ENCODE measurements at places on chromosomes 2 and 18.

GRCh38 chr2:222281506-222281905 is 17.3 kb downstream of the PAX3 start:
- no peak for DNase-seq

DNA sequence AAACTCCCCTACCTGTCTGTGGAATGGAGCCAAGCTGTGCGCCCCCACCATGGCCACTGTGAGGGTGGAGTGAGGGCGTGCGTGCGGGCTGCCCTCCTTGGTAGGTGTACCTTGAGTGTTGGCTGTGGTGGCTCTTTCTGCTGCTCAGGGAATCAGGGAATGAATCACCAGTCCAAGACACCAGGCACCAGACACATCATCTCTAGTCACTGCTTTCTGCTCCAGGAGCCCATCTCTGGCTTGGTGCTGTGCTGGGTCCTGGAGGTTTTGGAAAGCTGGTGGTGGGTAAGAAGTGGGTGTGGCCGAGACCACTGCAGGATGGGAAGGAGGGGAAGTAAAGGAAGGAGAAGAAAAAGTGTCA is 209.9 kb downstream of the SEPTIN10 start:
- DNase-seq, result no peak

- DNase-seq, result no peak
These were observed 300.0 kb upstream of the SMIM21 start for GRCh38 chr18:75727456-75727855.

- no peak for DNase-seq
These were observed 37.3 kb downstream of the TMEM177 start for GRCh38 chr2:119716284-119716672.

- DNase-seq, result no peak
These were observed 97.5 kb upstream of the CD302 start for GRCh38 chr2:159895258-159896065.

DNA sequence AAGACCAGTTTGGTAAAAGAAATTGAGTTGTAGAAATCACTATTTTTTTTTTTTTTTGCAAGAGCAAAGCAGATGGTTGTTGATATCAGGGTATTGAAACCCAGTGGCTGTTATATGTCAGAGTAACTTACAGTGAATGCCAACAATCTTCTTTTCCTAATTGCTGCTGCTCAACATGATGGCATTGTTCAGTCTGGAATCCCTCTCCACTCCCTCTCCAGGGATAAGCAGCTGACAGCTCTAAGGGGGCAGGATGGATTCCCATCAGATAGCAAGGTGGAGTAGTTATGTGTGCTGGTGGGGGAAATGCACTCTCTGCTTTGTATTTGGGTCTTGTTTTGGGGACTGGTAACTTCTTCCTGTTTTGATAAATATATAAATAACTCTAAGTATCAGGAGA is 200.0 kb downstream of the PIK3C3 start:
- DNase-seq, result no peak

GRCh38 chr2:71661782-71662181 is 208.4 kb downstream of the DYSF start:
- no peak for DNase-seq

GRCh38 chr18:63961435-63961980 is 8.4 kb upstream of the SERPINB8 start:
- no peak for DNase-seq

DNA sequence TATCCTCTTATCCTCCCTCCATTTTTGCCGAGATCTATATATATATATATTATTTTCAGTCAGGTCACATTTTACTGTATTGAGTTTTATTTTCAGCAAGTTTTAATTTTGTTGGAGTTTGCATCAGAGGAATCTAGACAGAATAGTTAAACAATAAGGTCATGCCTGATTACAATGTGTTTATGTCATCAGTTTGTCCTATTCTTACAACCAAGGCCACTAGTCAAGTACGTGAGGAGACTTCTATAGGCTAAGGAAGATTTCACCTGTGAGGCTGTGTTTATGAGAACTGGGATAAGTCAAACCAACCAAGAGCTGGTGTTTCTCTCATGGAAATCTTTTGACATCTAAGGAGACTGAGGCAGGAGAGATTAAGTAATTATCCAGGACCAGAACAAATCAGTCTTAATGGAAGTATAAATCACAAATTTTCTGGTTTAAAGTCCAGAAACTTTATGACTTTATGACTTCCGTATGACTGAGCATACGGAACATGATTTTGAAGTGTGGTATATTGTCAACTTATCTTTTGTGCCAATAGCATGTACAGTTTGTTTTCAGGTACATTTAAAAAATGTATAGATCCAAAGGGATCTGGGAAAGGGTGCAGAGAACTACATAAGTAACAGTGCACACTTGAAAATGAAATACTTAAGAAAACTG is 100.0 kb upstream of the DTNA start:
- DNase-seq, result no peak

- DNase-seq, result no peak
These were observed 752 bp upstream of the CYTIP start for GRCh38 chr2:157444641-157445040.

DNA sequence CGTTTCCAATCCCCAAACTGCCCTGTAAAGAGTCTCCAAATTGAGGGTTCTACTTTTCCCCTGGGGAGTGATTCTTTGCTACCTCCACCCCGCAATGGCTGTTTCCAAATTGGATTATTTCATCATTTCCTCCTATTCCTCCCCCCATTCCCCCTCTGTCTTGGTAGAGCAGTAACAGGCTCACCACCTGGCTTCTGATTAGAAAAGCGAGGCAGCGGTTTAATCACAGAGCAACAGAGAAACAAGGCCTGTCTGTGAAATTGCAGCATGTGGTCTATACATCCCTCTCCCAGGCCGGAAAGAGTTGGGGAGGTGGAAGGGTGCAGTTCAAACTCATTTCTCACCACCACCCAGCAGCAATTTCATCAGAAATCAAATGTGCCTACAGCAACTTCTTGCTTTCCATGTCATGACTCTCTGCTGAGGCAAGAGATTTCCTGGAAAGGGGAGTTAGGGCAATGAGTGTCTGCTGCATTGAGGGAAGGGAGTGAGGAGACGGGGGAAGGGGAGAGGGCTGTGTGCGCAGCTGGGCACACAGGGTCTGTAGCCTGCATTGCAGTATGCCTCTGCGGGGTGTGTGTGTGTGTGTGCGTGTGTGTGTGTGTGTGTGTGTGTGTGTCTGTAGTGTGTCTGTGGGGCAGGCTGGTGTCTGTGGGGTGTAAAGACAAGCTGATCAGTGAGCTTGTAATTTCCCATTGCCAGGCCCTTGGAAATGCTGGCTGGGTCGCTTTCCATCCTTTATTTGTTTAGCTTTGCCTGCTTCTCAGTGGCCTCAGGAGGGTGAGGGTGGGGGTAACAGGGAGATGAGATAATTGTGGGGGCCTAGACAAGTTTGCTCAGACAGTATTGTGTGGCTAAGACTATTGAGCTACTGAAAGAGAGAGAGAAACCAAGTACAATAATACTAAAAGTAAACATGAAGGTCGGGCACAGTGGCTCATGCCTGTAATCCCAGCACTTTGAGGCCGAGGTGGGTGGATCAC is 13.5 kb upstream of the IGFBP2 start:
- no peak for DNase-seq

GRCh38 chr18:11388755-11389680 is 220.4 kb upstream of the SLC35G4 start:
- no peak for DNase-seq

GRCh38 chr2:180101846-180102245 is 94.7 kb upstream of the CWC22 start:
- DNase-seq, result no peak

DNA sequence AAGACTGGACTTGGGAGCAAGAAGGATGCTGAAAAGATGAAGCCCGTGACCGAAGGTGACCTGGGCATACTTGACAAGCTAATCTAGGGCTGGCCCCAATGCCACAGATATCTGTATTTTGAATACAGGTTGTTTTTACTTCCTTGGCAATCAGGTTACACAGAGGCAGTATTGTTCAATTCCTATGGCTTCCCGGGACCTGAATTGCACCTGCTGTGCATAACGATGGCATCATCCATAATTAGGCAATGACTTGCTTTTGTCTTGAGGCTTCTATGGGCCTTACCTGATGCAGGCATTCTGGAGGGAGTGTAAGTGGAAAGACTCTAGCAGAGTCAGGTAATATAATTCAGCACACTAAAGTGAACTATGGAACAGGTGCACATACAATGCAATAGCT is 60.6 kb upstream of the CUL3 start:
- no peak for DNase-seq

DNA sequence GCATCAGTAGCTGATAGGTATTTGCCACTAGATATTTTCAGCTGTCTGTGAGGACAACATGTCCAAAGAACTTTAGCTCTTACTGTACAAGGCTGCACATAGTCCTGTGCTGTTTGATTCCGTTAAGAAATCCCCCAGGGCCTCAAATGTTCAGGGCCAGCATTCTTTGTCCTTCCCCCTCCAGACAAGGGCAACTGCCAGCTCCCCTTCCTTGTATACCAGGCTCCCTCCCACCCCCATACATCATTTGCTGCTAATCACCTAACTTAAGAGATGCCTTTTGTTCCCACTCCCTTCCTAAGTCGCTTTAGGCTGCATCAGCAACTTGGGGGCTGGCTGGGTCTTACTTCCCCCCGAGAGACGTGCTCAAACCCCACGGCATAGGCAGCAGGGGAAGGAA is 138.7 kb downstream of the CDH20 start:
- no peak for DNase-seq

- DNase-seq, result no peak
These were observed 159.6 kb downstream of the AFF3 start for GRCh38 chr2:99982744-99983143.

DNA sequence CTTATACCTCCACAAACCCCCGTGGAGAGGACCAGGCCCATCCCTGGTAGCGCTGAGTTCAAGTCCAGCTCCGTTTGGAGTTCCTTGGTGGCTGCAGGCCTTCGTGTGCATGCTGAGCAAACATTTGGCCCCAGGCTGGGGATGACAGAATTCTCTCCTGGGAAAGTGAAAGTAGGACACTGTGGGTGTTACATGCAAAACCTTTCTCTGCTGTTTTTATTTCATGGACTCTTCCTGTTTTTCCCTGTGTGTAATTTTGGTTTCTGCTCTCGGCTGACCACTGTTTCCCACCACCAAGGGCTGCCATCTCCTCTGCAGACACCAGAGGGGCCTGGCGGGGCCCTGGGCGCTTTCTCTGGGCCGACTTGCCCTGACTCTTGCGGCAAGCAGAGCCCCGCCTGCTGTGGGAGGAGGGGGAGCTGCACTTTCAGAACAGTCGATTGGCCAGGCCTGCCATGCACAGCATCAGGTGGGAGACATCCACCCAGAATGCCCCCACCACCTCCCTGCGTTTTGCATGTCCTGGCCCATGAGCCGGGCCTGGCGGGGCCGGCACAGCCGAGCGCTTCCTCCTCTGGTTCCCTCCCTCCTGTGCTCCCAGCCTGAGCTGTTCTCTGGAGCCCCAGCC is 102.4 kb downstream of the CABLES1 start:
- DNase-seq, result no peak

- DNase-seq, result no peak
These were observed 145.4 kb downstream of the KLHL29 start for GRCh38 chr2:23530206-23530908.

GRCh38 chr2:13584020-13584419 is 867.3 kb downstream of the TRIB2 start:
- DNase-seq, result no peak

- DNase-seq, result no peak
These were observed 29.0 kb downstream of the LGALSL start for GRCh38 chr2:64482765-64483504.

- no peak for DNase-seq
These were observed 74.0 kb downstream of the CMPK2 start for GRCh38 chr2:6791682-6792081.

Data from cerebellum (tissue), 4 donors.